ENCODE measurements at places on chromosomes 1 and 21. TPM values are rescaled to one million over a fixed set of nuclear protein-coding genes. Genes with fewer than 3 reads are reported as not detected.

The KISS1 gene
- not detected for total RNA-seq

The PCSK9 gene
- not detected for total RNA-seq

The PM20D1 gene
- 0.42 TPM for total RNA-seq

The PDZK1IP1 gene
- total RNA-seq, result 3.6 TPM

The RXFP4 gene
- not detected for total RNA-seq

The MYCL gene
- total RNA-seq, result 5.0 TPM

The RHEX gene
- total RNA-seq, result not detected

The KIF17 gene
- under 0.01 TPM for total RNA-seq

The LENEP gene
- 0.63 TPM for total RNA-seq

The CYP4A22 gene
- total RNA-seq, result not detected

The CYP4Z1 gene
- not detected for total RNA-seq

The RASSF5 gene
- total RNA-seq, result 209 TPM

The C1orf94 gene
- not detected for total RNA-seq

The PIAS3 gene
- total RNA-seq, result 8.0 TPM

The BMP8A gene
- 0.10 TPM for total RNA-seq

The ZBTB8A gene
- 0.21 TPM for total RNA-seq
